Neural crest cell (in vitro differentiated cells): ENCODE measurements at places on chromosomes 13 and 19.

DNA sequence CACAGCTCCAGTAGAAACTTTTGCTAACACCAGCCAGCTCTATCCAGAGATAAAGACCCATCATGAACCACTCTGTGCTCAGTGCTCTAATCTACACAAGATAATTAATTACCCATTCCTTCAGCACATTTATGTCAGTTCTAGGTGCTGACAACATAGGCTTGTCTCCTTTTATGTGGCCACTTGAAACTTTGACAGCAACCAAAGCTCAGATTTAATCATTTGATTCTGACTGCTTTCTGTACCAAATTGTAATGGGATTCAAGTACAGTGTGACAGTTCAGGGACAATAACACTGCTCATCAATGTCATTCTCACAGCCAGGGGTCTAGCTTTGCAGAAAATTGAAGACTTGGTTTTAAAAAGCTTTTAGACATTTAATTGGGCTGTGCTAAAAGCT, 266.6 kb downstream of the KCTD12 start:
- DNase-seq, result no peak

DNA sequence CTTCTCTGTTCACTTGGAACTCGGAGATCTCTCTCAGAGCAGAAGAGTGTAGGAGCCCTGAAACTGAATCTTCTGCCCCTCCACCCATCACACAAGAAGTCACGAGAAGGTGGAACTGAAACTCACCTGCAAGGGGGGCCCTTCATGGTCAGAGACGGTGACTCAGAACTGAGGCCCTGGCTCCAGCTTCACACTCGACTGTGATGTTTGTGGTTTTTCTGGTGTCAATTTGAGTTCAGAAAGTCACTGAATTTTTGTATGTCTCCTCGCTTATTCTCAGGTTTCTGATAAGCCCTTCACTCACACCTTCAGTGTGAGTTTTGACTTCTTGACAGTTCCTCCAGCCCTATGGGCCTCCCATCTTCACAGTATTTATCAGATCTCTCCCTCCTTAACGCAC, 23.1 kb downstream of the SIGLEC5 start:
- DNase-seq, result no peak

GRCh38 chr19:13530720-13531119, 24.4 kb upstream of the CACNA1A start:
- no peak for DNase-seq

DNA sequence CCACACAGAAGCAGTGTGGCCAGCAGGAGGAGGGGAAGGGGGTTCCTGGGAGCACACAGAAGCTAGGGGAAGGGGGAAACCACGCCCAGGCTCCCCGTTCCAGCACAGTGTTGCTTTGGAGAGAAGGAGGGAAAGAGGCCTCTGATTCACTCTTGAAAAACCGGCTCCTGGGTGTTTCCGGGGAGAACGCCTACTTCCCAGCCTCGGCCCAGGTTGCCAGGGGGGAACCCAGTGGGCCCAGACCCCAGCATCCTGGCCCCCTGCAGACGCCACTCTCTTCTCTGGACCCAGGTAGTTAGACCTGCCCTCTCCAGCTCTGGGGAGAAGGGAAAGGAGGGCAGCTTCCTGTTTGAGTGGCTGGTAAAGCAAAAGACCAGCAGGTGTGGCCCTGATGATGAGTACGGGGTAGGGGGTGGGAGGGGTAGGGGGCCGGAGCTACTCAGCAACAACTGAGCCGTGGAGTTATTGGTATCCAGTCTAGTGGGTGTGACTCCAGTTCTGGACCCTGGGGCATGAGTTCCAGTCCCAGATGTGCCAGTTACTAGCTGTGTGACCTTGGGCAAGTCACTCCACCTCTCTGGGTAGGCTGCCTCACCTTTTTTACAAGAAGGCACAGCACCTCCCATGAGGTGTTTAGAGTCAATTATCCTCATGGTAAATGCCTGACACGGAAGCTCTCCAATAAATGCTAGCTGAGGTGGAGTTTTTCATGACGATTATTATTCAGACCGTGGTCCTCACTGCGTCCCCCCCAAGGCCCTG, 836 bp downstream of the GIPC1 start:
- no peak for DNase-seq

DNA sequence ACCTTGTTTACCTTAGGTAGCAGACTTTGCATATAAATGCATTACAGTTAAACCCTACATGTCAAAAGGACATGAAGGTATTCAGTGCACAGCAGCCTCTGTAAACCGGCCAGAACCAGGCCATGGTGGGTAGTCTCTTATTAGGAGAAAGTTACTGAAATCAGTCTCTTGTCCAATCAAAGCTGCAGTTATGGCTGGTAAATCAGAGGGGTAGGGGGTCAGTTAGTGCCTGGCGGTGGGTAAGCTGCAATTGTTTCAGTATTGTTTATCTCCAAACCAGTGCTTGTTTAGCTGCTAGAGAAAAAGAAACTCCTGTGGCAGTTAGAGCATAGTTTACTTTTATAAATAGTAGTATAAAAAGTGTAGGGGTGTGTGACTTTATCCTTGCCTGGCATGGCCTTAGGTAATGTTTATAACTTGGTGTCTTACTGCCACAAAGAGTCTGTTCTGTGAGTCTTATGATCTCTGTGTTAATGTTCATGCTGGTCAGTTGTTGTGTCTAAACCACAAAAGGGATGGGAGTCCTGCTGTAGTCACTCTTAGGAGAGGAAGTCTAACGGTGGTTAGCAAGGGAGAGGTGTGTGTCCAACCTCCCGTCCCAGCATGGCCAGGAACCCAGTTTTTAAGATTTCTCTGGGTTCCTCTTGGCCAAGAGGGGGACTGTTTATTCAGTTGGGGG, 28.0 kb downstream of the CHST8 start:
- DNase-seq, result no peak

DNA sequence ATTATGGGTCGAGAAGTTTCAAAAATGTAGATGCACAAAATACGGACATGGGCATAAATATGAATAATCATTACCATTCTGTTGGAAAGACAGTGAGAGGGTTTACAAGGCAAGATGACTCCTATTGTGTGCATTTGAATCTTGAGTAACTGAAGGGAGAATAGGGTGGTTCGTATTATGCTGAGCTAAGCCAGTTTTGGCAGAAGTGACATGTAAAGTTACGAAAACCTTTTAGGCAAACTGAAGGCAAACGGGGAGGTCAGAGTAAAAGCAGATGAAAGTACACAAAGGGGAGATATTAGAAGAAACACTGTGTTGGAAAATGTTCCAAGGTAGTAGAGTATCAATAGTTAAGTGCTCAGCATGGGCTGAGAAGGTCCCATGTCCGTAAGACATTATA, 16.8 kb downstream of the DCT start:
- no peak for DNase-seq

GRCh38 chr13:31946091-31946770, 85.3 kb upstream of the FRY start:
- no peak for DNase-seq

- DNase-seq, result no peak
Measured at GRCh38 chr13:48194379-48194754, 38.6 kb upstream of the ITM2B start.

DNA sequence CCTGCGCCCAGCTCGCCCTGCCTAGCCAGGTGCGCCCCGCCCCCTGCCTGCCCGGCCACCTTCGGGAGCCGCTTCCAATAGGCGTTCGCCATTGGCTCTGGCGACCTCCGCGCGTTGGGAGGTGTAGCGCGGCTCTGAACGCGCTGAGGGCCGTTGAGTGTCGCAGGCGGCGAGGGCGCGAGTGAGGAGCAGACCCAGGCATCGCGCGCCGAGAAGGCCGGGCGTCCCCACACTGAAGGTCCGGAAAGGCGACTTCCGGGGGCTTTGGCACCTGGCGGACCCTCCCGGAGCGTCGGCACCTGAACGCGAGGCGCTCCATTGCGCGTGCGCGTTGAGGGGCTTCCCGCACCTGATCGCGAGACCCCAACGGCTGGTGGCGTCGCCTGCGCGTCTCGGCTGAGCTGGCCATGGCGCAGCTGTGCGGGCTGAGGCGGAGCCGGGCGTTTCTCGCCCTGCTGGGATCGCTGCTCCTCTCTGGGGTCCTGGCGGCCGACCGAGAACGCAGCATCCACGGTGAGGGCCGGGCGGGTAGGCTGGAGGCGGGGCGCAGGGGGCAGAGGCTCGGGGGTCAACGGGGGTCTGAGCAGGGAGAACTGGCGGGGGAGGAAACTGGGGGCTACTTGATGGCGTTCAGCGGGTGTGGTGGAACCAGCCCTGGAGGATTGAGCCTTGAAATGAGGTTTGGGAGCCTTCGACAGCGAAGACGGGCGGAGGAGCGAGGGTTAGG, at the start of gene SPINT2:
Gene SPINT2, plus strand, starts transcription at position 88 of the 727 bp plus-strand sequence. Its CDS starts 320 bp downstream, at position 408.
- peak; percentile 47 for DNase-seq

DNA sequence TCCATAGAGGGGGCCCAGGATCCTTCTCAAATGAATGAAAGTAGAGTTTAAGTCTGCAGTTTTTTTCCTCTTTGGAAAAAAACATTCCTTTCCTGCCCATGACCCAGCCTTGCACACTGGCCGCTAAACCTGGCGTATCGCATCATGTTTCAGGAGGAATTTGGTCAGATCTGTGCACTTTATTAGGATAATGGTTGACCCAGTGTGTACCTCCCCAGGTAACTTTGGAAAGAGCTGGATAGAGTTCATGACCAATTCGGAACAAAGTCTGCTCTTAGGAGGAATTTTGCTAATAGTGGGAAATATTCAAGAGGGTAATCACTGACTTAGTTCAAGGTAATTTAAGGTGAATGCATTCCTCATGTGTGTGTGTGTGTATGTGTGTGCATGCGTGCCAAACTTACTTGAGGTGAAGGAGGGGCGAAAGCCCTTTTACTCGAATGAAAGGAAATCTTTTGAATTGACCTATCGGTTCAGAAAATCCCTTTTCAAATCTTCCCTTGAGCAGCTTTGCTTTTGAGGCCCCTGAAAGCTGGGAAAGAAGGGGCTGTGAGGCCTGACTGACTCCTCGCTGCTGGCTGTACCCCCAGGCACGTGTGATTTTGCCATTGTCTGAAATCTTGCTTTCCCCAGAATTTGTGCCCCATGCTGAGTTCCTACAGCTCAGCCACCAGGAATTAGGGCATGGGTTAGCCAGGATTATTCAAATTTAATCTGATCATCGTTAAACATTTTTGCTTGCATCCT, 46.3 kb downstream of the SIPA1L3 start:
- no peak for DNase-seq

GRCh38 chr19:53881482-53882390, at the start of gene PRKCG:
Gene PRKCG (plus strand): TSS chr19:53882197. CDS start chr19:53882495, 298 bp downstream.
- DNase-seq, result peak; percentile 47

GRCh38 chr19:55116232-55116858, 1.1 kb downstream of the PPP1R12C start:
- peak; percentile 29 for DNase-seq

DNA sequence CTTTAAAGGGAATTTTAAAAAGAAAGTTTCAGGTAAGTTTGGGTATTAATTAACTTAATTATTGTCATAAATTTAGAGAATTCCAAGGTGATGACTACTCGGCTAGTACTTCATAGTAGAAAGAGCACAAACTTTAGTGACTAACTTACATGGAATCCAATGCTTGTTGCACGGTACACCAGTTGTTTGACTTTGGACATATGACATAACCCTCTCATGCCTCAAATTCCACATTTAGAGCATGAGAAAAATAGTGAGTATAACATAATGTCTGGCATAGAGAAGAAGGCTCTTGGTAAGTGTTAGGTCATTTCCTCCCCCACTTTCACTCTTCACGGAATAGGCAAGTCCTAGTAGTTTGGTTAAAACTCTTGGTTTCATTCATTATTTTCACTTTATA, 1249.4 kb upstream of the SLC10A2 start:
- no peak for DNase-seq

GRCh38 chr19:55156202-55157063, 1.1 kb downstream of the TNNI3 start:
- peak; percentile 76 for DNase-seq

DNA sequence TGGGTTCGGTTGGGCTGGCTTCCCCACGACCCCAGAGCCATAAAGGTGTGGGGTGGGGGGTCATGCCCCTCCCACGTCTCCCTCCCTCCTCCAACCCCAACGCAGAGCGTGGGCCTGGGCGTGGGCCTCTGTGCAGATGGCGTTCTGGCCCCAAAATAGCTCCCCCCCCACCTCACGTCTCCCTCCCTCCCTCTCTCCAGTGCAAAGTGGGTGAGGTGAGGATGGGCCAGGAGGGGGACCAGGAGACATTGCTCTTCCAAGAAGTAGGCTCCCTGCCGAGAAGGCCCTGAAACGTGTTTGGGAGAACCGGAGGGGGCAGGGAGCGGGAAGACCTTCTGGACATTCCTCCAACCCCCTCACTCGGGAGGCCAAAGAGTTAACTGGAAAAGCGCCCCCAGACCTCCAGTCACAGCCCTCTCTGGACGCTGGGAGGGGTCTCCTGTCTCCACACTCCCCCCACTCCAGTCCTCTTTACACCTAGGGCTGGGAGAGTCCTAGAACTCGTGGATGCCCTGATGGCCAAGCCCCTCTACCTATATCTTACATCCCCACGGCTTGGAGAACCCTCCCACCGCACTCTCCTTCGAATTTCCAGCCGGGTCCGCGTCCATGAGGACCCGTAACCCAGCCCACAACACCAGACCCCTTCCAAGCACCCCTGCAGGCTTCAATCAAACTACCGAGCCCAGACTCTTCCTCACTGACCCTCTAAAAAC, 855 bp downstream of the UNC13A start:
- DNase-seq, result no peak

GRCh38 chr19:58325311-58326022, 1.3 kb upstream of the ZSCAN22 start:
- no peak for DNase-seq

DNA sequence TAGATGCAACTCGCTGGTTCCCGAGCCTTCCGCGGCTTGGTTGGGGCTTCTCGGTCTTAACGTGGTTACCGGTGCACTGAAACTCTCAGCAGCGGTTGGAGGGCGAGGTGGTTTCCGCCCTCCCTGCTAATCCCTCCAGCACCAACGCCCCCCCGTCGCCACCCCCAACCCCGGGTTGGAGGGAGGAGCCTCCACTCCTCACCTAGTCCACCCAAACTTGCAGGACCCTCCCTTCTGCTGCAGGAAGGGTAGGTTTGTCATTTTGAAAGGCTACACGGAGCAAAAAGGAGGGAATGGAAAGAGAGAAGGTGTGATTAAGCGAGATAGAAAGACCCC, 465.0 kb downstream of the ITGBL1 start:
- no peak for DNase-seq

- no peak for DNase-seq
Measured at GRCh38 chr13:22073718-22074117, 402.8 kb downstream of the FGF9 start.

DNA sequence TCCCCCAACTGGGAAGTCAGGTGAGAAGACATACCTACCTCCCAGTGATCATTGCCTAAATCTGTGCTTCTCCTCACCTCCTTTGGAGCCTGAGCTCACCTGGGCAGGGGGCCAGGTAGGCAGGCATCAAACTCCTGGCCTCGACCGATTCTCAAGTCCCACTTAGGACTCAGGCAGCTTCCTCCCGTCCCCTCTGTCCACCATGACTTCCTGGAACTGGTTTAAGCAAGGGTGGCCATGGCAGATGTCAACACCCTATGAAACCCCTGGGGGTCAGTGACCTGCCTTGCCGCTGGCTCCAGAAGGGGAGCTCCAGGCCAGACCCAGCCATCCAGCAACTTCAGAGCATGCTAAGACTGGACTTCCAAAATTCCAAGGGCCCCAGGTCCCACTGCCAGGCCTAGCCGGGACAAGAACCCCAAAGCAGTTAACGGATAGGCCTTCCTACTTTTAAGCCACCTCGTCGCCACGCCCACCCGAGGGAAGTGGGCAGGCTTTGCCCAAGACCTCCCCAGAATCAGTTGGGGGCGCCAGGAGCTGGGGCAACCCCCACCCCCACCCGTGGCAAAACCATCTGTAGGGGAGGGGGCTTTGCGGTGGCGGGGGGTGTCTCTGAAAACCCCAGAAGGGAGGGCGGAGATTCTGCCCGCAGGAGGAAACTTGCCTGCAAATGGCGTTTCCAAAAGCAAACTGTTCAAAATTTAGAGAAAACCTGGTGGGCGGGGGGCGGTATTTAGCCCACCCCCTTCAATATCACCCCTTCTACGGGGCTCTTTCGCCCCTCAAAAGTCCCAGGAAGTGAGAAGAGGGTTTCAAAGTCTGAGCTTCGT, 657 bp downstream of the PLIN3 start:
- peak; percentile 34 for DNase-seq
